ENCODE measurements at places on chromosomes 2 and 18.

DNA sequence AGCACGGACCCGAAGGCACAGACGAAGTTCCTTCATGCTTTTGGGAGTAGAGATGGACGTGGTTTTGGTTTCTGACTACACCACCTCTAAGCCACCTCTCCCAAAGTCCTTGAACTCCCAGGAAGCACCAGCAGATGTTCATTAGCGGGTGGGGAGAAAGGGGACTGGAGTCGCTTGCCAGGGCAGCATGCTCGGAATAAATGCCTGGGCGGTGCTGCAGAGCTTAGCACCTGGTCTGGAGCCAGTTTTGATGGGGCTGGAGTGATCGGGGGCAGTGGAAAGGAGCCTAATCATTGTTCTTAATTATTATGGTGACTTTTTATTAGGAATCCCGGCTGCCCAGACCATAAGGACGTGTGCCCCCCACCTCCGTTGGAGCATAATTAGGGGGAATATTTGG is 220.8 kb downstream of the TFCP2L1 start:
- DNase-seq = no peak

- DNase-seq = no peak
Measured at GRCh38 chr2:176501617-176502016, 232.4 kb downstream of the MTX2 start.

DNA sequence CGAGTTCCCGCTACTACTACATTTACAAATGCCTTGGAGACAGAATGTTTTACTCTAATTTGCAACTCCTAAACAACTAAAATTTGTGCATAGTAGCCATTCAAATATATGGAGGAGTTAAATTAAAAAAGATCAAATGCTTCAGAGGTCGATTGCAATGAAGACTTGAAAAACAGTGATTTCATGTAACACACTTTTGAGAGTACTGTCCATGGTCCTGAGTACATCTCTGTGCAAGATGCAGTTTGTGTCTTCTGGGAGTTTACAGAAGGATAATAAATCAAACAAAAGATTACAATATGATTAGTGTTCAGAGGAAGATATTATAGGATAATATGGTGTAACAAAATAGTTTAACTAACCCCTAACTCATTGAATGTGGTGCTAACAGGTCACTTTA is 894.7 kb downstream of the TMEM182 start:
- no peak for DNase-seq

GRCh38 chr2:15682354-15682753 is 90.7 kb downstream of the DDX1 start:
- DNase-seq = no peak

DNA sequence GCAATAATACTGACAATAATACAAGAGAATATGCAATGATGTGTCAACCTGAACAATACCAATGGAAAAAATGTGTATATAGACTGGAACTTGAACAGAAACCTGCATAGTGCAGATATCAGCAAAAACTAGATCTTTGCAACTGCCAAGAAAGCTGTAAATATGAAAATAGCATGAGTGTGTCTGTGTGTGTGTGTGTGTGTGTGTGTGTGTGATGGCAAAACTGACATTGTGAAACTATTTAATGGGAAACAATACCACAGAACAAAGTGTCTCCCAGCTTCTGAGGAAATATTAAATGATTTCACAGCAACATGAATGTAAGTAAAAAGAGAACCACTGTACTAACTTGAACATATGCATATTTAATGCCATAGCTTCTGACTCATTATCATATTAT is 558.2 kb upstream of the LINC00305 start:
- DNase-seq = no peak

GRCh38 chr2:134468776-134469175 is 214.9 kb downstream of the MGAT5 start:
- DNase-seq = no peak

DNA sequence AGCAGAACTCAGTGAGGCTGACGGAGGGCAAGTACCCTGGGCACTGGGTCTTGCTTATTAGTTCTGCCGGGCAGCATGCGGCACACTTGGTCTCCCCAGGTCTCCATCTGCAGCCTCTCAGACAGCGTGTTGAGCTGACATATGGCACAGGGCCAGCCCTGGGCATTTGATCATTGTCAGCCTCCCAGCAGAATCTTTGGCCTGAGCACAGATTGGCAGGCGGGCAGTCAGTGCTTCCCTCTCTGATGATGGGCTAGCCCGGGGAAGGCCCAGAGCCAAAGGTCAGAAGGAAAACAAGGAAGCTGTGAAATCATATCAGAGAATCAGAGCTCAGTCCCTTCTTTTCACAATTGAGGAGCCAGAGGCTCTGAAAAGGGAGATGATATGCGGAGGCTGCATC is 150.1 kb upstream of the LRRTM1 start:
- DNase-seq = no peak

DNA sequence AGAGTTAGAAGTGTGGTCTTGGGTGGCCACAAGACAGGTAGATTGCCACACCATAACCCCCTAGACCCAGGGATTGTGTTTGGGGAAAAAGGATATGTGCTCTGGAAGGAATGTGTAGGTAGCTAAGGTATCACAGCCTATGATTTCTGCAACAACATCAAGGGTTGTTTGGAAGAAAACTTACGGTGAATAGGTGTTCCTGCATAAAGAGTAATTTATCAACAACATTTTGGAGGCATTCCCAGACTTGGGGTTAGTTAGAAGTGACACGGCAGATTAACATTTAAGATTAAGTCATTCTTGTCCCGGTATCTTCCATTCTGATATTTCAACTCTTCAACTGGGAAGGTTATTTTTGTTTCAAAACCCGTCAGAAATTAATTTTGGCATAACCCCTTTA is 65.5 kb downstream of the SPP2 start:
- DNase-seq = no peak

Data from right forelimb (tissue), 1 donor.